ENCODE measurements at places on chromosomes 12 and 14.
A peak's percentile ranks its signal among the peaks of the same experiment; 100 is the strongest.

- no peak for DNase-seq
Observed at GRCh38 chr12:30010071-30011052, 226.6 kb upstream of the TMTC1 start.

DNA sequence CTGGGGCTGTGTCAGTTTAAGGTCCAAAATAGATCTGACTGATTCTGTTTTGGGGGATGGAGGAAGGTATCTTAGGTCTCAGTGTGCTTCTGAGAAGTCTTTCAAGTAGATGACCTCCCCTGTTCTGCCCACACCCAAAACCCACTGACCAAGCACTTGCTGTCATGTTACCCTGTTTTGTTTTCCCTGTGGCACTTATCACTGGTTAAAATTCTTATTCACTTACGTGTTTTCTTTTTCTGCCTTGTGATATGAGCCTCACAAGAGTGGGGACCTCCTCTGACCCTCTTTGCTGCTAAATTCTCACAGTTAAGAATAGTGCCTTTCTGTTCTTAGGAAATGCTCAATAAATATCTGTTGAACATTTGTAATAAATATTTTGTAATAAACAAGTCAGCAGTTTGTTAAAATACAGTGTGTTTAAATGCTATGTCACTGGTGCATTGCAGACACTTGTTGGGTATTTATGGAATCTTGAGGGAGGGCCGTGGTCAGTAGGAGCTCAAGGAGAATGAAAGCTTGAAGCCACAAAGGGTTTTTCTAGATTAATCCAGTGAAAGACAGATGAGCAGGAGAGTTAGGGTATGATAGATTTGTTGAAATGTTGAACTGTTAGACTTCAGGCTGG is 20.9 kb downstream of the PLEKHA5 start:
- DNase-seq = no peak

DNA sequence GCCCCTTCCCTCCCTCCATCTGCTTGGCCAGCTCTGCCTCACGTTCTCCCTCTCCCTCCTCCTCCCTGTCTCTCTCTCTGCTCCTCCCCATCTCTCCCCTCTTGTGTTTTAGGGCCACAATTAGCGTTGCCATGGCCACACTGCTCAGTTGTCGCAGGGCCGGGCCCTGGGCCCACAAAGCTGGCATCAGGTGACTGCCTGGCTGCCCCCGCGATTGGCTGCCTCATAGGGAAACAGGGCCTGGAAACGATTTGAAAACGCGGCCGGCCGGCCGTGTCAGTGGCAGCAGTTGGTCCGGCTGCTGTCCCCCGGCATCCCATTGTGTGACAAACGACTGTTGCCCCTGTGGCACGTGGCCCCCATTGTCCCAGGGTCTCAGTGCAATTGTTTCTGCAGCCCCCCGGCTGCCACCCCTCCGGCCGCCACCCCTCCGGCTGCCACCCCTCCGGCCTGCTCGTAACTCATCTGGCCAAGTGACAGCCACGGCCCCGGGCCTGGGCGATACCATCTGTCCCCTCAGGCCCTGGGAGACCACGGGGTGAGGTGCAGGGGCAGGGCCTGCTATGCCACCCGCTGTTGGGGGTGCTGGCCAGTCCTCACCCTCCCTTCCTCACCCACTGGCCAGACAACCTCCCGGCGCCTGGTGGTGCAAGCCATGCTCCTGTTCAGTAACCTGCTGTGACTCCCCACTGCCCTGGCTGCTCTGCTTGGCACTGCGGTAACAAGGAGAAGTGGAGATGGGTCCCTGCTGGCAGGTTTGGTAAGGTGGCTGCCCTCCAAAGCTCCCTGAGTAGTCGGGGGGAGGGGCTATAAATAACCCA is 17.4 kb downstream of the FOXN4 start:
- peak; percentile 94 for DNase-seq

- DNase-seq = no peak
Observed at GRCh38 chr12:28517101-28517500, 326.8 kb downstream of the CCDC91 start.

GRCh38 chr14:26775765-26776563 is 178.1 kb upstream of the NOVA1 start:
- DNase-seq = no peak

DNA sequence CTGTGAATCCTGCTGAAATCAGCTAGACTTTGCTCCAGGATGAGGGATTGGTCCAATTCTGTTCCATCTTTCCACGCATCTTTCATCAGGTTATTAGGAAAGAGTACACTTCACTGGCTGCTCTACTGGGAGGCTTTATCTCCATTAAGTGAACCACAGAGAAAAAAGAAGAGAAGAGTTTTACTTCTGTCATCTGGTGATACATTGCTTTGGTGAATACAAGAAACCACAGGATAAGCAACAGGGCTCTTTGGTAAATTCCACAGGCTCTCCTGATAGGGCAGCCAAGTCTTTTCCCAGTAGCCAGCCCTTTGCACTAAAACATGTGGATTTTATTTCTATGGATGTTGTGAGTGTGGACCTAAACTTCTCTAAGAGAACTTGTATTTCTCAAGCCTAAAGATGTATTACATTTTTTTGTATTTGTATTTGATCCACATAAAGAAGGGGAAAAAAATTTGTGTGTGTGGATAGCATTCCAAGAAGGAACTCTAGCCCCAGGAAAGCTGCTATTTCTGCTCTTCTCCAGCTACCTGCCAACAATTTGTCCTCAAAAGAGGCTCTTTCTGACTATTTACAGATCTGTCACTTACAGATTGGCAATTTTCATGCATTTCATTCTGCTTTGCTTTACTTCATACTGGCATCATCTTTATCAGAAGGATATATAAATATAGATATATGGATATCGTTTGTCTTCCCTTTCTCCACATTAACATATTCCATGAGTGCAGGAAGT is 1117.6 kb upstream of the TMEM132C start:
- DNase-seq = no peak

GRCh38 chr12:108840605-108841332 is 16.6 kb downstream of the SSH1 start:
- no peak for DNase-seq

DNA sequence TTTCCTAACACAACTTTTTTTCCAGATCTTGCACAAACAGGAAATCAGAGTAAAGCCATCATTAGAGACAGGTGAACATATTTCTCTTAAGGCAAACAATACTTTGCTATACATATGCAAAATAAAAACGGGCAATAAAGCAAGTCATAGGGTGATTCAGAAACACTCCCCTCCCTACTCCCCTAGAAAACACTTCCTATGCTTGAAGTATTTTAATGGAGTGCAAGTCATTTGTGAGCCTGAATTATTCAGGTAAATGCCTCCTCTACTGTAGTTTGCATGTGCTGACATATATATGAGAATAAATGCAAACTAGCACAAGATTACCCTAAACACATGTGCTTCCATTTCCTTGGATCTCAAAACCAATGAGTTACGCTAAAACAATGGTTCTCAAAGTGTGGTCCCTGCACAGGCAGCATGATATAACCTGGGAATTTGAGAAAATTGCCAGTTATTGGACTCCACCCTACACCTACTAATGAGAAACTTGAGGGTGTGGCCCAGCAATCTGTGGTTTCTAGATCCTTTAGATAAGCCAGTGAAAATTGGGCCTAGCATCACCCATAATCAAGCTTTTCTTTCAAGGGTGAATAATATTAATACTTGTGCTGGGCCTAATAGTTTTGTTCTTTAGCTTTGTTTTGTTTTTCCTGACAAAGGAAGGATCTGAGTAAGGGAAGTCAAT is 159.7 kb upstream of the BMP4 start:
- no peak for DNase-seq

- DNase-seq = no peak
Observed at GRCh38 chr12:67046062-67046461, 223.1 kb upstream of the CAND1 start.

- no peak for DNase-seq
Observed at GRCh38 chr12:89349814-89350213, 2.5 kb downstream of the DUSP6 start.

GRCh38 chr12:3177778-3178425 is 100.7 kb downstream of the TSPAN9 start:
- no peak for DNase-seq

- no peak for DNase-seq
Observed at GRCh38 chr12:7144414-7145120, 14.4 kb downstream of the CLSTN3 start.

DNA sequence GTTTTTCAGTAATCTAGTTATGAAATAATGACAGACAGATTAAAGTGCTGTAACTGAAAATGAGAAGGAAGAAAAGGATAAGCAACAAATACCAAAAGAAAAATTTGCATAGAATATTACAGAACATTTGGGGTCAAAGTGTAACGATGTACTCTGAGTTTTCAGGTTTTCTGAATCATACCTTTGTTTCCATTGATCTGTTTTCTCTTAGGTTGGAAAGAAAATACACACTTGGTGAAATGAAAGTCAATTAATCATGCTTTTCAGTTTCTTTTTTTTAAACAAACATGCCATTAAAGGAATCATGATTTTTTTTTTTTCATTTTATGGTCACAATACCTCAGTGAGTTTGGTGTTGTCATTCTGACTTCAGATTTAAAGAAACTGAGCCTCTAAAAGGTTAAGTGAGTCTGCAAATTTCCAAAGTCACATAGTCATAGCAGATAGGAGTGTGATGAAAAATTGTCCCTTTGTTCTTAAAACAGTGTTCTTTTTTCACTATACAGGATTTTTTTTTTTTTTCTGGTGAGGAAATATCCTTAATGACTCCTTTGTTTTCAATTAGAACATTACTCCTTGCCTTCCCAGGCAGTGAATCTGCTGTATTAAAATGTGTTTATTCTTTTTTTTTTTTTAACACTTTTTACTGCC is 35.9 kb upstream of the PZP start:
- DNase-seq = no peak

- DNase-seq = no peak
Observed at GRCh38 chr12:90305379-90305778, 596.7 kb upstream of the ATP2B1 start.

DNA sequence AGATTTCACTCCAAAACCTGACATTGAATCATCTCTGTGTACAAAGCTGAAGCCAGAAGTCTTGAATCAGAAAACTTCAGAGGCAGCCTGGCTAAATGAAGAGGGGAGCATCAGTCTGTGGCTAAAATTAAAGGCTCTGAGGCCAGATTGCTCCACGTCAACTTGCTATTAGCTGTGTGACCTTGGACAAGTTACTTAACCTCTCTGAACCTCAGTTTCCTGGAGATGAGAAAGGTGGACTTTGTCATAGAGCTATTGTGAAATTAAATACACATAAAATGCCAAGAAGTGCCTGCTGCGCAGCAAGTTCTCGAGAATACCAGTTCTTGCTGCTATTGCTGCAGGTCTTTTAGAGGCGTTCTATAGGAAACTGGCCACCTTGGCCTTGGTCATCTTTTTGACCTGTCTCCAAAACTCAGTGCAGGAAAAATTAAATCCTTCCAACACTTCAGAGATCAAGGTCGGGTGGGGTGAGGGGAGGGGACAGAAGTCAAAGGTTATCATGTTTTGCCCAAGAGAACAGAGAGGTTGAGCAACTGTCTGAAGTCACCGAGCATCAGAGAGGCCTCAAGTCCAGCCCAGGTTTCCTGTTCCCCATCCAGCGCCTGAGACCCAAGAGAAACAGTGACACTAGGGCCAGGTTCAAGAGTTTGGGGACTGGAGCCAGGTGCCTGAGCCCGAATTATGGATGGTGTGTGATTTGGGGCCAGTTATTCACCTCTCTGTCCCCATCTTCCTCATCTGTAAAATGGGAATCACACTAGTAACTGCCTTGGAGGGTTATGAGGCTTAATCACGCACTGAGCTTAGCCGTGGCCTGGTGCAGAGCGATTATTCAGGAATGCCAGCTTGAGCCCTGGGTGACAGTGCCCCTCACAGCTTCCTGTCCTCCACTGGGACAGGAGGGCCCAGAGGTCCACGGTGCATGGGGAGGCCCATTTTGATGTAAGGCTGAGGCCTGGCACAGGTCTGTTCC is 1.1 kb downstream of the SERPINA1 start:
- DNase-seq = no peak

- no peak for DNase-seq
Observed at GRCh38 chr14:93044556-93044955, 71.2 kb downstream of the ITPK1 start.

DNA sequence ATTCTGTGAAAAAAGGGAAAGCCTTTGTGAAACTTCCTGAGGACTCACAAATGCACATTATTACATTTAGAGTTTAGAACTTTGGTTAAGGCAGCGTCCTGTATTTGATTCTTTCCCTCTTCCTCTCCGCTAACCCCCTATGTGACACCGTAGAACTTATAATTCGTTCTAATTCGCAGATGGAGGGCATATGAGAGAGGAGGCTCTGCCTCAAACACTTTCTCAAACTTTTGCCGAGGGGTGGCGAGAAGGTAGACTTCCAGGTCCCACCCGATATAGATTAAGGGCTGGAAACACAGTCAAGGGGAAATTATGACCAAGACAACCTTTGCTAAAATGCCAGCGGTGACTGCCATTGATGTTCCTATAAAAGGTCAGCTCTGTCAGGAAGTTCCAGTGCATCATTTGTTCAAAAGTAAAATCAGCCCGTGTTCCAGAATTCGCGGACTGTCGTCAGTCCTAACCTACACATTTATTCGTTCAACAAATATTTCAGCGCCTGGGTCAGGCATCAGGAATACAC is 904 bp upstream of the PAPOLA start:
- no peak for DNase-seq

GRCh38 chr12:63397807-63398206 is 246.8 kb upstream of the AVPR1A start:
- DNase-seq = no peak

Data from dorsolateral prefrontal cortex (tissue), 122 donors.